ENCODE measurements at places on chromosomes 11 and 22. TPM values are rescaled to one million over a fixed set of nuclear protein-coding genes. Genes with fewer than 3 reads are reported as not detected.
A peak's percentile ranks its signal among the peaks of the same experiment; 100 is the strongest.

The KRTAP5-2 gene
- not detected for total RNA-seq

GRCh38 chr11:35598254-35599125 lies 19.8 kb upstream of the FJX1 start:
- no peak for DNase-seq

The SLC22A25 gene
- total RNA-seq: 0.09 TPM

DNA sequence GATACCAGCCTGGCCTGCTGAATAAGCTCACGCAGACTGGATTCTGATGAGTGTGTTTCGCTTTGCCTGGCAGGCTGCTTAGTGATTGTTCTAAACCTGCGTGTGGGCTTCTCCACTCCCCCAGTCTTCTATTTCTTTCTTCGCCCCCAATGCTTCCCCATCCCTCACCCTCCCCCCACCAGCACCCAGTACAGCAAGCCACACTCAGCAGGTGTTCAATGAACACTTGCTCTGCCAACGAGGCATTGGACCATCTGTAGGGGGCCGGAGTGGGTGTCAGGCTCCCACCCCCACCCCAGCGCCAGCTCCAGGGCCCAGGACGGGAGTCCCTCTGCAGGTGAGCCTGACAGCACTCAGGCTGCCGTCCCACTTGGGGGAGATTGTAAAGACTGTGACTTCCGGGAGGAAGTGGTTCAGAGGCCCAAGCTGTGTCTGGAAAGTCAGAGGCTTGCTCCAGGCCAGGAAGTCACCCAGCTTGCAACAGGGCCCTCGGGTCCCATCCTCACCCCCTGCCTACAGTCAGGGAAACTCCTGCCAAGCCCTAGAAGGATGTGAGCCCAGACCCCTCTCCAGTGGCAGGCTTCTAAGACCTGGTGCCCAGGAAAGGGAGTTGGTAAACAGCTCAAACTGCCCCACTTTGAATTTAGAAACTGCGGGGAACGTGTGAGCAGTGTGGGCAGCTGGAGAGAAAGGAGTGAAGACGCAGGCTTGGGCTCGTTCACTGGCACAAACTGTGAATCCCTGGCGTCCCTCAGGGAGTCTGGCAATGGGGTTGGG lies 66.3 kb upstream of the PRDM11 start:
- no peak for DNase-seq

The SLC17A6 gene
- not detected for total RNA-seq

DNA sequence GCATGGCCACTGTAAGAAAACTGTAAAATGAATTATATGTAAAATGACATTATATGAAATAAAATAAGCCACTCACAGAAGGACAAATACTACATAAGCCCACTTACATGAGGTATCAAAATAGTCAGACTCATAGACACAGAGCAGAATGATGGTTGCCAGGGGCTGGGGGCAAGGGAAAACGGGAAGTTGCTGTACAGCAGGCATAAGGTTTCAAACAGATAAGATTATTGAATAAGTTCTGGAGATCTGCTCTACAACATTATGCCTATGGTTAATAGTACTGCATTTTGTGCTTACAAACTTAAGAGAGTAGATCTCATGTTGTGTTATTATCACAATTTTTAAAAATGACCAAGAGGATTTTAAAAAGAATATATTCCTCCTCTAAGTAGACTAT lies 32.7 kb upstream of the HEPHL1 start:
- DNase-seq: no peak

DNA sequence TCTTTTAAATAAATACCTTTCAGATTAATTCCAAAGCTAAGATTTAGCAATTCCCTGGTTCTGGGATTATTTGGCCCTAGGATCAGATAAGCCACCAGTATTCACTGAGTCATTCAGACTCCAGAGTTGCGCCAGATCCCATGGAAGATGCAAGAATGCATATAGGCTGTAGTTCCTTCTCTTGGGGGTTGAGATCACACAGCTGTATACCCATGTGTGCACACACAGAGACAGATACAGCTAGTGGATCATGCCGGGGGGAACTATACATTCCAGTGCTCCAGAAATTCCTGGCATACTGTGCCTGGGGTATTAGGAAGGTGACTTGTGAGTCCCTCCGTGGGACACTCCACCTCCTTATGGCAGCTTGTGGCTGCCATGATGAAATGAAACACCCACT lies 75.4 kb downstream of the ZBTB16 start:
- no peak for DNase-seq

GRCh38 chr11:111457731-111458368 lies 54.3 kb downstream of the BTG4 start:
- no peak for DNase-seq

The OR52H1 gene
- total RNA-seq: not detected

The APOBEC3B gene
- 1.6 TPM for total RNA-seq

The C22orf15 gene
- not detected for total RNA-seq

GRCh38 chr11:19253817-19254216 lies 13.1 kb upstream of the E2F8 start:
- no peak for DNase-seq

The PARVG gene
- total RNA-seq: 9.5 TPM

- DNase-seq: no peak
These were observed 44.7 kb downstream of the DNAJC24 start for GRCh38 chr11:31414338-31414737.

The HBB gene
- 264 TPM for total RNA-seq

DNA sequence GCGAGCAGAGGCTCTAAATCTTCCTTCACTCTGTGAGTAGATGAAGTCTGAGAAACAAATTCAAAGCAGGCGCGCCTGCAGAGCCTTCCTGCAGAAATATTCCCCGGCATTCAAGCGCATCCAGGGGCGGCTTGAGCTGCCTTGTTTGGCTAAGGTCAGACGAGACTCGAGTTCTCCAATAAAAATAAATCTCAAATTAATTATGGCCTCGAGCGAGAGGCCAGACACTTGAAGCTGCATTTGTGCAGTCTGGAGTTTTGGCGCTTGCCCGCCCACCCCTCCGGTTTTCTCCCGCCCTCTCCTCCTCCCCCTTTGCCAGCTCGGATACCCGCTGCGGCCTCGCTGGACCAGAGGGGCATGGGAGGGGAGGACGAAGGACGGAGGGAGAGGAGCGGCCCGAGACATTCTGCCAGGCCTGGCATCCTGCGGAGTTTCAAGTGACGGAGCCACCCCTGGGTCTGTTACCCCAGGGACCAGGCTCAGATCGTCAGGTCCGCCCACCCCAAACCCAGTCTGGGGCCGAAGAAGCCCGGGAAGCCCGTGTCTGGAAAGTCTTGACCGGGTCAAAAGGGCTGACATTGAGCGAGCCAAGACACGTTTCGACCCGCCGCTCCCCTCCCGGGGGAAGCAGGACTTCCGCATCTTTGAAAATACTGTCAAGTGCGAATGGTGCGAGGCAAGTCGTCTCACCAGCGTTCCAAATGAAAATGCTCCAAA lies 3.8 kb upstream of the FLI1 start:
- DNase-seq: peak; percentile 58

DNA sequence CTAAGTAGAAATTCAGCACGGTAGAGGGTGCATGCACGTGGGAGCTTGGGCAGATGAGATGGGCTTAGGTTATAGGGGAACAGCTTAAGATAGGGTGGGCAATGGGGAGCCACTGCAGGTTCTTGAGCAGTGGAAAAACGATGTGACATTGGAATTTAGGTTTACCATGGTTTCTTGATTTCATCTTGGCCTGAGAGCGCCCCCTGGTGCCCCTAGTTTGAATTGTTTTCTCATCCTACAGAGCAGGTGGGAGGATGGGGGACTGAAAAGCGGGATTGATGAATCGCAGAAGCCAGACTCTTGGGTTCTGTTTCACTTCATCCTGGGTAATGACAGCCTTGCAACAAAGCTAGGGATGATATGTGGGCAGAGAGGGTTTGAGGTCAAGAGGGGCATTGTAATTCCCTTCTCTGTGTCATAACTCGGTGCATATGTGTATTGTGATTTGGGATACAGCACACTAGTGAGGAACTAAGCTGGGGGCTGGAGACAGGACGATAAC lies 6.7 kb upstream of the MCAM start:
- peak; percentile 77 for DNase-seq

DNA sequence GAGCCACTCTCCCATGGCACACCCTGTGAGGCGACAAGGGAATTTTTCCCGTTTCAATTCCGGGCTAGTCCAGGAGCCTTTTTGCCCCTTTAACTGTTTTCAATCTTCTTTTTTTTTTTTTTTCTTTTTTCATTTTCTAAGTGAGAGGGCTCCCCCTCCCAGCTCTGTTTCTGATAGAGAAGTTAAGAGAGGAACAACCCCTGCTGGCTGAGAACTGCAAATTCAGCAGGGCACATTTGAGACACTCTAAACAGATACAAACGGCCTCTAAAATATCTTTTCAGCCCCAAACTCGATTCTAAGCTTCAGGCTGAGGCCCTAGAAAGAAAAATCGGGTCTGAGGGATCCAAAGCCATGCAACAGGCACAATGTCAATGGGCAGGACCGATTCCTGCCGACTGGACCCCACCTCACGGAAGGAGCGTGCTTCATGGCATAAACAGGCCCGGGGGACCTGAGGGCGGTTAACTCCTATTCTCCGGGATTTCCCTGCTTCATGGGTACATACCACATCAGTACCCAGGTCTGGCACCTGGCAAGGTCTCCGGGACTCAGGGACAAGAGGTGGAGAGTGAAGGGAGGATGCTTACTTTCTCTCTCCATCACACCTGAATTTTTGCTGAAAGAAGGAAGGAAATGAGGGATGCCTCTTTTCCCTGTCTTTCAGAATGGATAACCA lies 627.5 kb downstream of the BUD13 start:
- no peak for DNase-seq

All from left cardiac atrium (tissue), 4 donors.